ENCODE measurements at places on chromosomes 6 and 20. TPM values are rescaled to one million over a fixed set of nuclear protein-coding genes. Genes with fewer than 3 reads are reported as not detected.

The VGLL2 gene
- total RNA-seq: not detected

The POPDC3 gene
- total RNA-seq: 24.4 TPM

The COL11A2 gene
- total RNA-seq: 0.83 TPM

The TBC1D32 gene
- total RNA-seq: 0.80 TPM

The LTB gene
- 0.53 TPM for total RNA-seq

The ZNF311 gene
- 0.18 TPM for total RNA-seq

The HDDC2 gene
- 93.8 TPM for total RNA-seq

The GSTA2 gene
- total RNA-seq: not detected

The PTCRA gene
- not detected for total RNA-seq

The RNF146 gene
- 10.4 TPM for total RNA-seq

The BMP5 gene
- total RNA-seq: 0.04 TPM

The FBXL4 gene
- total RNA-seq: 5.6 TPM

The KCNS1 gene
- total RNA-seq: not detected

The HACE1 gene
- 3.2 TPM for total RNA-seq

The SEMG1 gene
- not detected for total RNA-seq

The FAM217A gene
- not detected for total RNA-seq

The ULBP3 gene
- total RNA-seq: 4.0 TPM

The TBX18 gene
- total RNA-seq: 14.9 TPM

The RFX6 gene
- total RNA-seq: not detected

The LRRC73 gene
- total RNA-seq: 1.1 TPM

The PRL gene
- not detected for total RNA-seq

The FAM83D gene
- 63.6 TPM for total RNA-seq

The CBLN4 gene
- not detected for total RNA-seq

The LY86 gene
- not detected for total RNA-seq

The SS18L1 gene
- 9.4 TPM for total RNA-seq

The CCN5 gene
- total RNA-seq: 27.5 TPM

All from A549 treated with Mapracorat at 1 μM for 4 hours (cell line).